ENCODE measurements at places on chromosomes 2 and 18.

GRCh38 chr2:64941801-64942200 is 47.4 kb upstream of the SLC1A4 start:
- DNase-seq = no peak

- no peak for DNase-seq
Measured at GRCh38 chr2:8918412-8918811, 81.0 kb upstream of the KIDINS220 start.

DNA sequence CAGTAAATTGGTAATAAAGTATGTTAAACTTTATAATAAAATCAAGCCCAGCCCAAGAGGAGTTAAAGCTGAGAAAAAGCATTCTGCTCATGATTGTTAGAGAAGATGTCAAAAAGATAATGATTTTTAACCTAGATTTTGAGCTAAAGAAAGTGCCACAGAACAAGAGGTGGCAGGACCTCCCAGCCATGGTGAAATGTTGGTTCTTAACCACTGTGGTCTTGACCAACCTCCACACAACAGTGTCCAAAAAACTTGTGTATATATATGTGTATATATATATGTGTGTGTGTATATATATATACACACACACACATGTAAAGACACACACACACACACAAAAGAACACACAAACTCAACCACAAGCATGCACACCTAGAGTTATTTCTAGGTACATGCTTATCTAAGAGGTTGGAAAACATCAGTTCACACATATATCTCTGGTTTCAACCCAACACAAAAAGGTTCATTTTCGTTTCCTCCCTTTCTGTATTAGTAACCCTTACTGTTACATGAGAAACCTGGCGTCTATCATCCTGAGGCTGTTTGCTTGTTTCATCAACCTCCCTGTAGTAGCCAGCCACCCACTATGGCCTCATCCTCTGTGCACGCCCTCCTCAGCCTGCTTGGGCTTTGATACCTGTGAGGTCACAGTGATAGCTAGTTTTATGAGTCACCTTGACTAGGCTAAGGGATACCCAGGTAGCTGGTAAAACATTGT is 631.8 kb upstream of the ID2 start:
- DNase-seq = peak; percentile 78

DNA sequence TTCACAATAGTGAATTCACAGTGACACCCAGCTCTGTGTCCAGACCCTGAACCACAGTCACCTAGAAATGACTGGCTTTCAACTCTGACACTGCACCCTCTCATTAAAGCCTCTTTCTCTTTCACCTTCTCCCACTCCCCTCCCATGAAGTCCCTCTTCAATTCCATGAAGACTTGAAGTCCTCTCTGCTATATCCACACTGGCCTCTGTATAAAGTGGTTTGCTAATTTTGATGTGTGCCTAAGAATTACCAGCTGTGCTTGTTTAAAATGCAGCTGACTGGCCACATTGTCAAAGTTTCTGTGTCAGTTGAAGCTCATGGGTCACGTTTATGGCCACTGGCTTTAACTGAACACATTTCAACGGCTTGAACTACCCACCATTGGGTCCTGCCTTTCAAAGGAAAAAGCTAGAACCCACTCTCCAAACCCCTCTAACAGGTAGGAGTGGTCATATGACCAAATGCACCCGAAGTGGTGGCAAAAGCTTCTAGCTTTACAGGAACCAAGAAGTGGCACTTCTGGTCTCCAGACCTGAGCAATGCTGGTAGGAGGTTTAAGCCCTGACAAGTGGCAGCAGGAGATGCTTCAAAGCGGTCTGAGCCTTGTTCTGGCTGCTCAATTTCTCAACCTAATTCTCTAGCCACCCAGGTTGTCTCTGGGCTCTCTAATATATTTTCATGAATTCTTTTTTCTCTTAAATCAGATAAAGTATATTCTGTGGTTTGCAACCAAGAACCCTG is 34.2 kb downstream of the B4GALT6 start:
- no peak for DNase-seq

GRCh38 chr2:64220265-64220664 is 76.0 kb upstream of the PELI1 start:
- no peak for DNase-seq

DNA sequence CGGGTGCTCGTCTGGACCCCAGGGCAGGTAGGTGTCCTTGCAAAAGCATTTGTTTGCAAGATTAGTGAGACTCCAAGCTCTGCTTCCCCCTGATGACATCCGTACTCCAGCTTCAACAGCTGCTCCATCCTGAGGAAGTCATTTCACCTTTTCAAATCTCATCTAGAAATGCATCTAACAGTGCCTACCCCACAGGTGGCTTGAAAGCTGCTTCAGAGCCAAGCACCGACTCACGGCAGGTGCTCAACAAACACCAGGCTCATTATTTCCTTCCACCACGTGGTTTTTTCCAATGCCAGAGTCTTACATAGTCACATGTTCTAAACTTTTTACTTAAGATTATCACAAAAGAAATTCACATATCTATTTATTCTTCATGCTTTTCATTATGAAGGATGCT is 31.9 kb downstream of the CNGA3 start:
- DNase-seq = no peak
